ENCODE measurements at places on chromosomes 5 and 9. TPM values are rescaled to one million over a fixed set of nuclear protein-coding genes. Genes with fewer than 3 reads are reported as not detected.

- H3K27ac ChIP-seq, result no peak overlapping the region
- H3K36me3 ChIP-seq, result no peaks in the 10 kb centered on the region
- no peak for DNase-seq
- no peaks in the 10 kb centered on the region for H3K4me1 ChIP-seq
- no peaks in the 10 kb centered on the region for H3K27me3 ChIP-seq
Observed at GRCh38 chr9:75851917-75852316, 38.6 kb upstream of the PCSK5 start.

DNA sequence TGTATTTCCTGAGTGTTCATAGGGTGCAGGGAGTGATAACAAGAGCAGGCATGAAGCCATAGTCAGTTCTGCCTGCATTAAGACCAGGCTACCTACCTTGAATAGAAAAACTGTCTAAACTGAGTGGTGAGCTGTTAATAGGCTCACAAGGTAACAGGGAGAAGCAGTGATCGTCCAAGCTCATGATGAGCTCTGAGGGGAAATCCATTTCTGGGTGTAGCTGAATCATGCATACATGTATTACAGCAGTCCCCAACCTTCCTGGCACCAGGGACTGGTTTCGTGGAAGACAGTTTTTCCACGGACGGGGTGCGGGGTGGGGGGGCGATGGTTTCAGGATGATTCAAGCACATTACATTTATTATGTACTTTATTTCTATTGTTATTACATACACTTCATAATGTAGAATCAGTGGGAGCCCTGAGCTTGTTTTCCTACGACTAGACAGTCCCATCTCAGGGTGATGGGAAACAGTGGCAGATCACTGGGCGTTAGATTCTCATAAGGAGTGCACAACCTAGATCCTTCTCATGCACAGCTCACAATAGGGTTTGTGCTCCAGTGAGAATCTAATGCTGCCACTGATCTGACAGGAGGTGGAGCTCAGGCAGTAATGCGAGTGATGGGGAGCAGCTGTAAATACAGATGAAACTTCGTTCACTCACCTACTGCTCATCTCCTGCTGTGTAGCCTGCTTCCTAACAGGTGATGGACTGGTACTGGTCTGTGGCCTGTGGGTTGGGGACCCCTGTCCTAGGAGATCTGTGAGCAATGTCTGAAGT is 100.0 kb upstream of the IL6ST start:
- H3K27me3 ChIP-seq, result no peaks in the 10 kb centered on the region
- no peaks in the 10 kb centered on the region for H3K36me3 ChIP-seq
- no peak overlapping the region for H3K27ac ChIP-seq
- DNase-seq, result no peak

- no peak for DNase-seq
- no peaks in the 10 kb centered on the region for H3K36me3 ChIP-seq
- H3K27ac ChIP-seq, result no peak overlapping the region
Observed at GRCh38 chr5:127739807-127740384, 36.7 kb downstream of the CCDC192 start.

Gene IFT74
- 13.8 TPM for polyA plus RNA-seq

Gene IRX2
- 18.4 TPM for polyA plus RNA-seq

Gene ABHD17B
- polyA plus RNA-seq, result 58.6 TPM
